AG10803 (cell line): ENCODE measurements at places on chromosomes 3 and 15.

DNA sequence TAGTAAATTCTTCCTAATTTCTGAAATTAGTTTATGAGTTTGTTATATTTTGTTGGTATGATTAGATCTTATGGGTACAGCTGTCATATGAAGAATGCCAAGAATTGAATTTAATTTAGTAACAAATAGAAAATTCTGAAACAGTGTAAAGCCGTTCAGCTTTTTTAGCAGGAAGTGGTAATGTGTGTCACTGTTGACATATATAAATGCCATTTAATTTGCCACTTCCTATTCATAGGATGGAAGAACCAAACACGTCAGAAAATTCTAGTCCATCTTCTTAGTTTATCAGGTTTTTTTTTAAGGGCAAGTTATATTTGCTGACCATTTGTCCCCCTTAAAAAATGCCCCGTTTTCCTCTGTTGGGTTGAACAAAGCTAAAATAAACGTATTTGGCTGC lies 43.0 kb downstream of the RAB8B start:
- no peak for DNase-seq

DNA sequence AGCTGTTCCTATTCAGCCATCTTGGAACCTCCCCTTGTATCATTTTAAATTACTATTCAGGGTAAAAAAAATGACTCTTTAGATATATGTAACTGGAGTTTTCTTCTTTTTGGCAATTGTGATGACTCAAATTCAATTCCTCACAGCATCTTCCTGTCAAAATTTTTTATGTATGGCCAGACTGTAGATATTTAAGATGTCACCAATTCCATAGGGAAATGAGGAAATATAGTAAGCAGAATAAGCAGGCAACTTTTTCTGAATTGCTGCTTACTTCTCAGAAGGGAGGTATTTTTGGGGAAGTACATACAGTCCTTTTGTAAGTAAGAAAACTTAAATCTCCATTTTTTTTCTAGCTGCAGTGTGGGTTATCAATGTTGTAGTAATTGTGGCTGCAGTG lies 28.8 kb downstream of the EAF2 start:
- no peak for DNase-seq

DNA sequence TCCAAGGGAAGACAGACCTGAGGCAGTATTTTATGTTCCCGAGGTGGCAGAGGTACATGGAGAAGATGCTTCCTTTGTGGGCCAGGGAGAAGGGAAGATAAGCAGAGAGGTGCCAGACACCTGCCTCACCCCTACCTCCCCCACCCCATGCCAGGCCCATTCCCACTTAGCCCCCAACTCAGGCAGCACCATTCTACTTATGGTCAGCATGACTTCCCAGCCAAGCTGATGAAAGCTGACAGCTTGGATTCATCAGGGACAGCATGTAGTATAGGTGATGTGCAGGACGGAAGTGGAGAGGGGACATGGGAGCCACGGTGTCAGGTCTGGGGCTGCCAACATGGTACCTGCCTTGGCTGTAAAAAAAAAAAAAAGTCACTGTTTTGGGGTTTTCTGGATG lies 57.5 kb upstream of the CSPG4 start:
- no peak for DNase-seq

DNA sequence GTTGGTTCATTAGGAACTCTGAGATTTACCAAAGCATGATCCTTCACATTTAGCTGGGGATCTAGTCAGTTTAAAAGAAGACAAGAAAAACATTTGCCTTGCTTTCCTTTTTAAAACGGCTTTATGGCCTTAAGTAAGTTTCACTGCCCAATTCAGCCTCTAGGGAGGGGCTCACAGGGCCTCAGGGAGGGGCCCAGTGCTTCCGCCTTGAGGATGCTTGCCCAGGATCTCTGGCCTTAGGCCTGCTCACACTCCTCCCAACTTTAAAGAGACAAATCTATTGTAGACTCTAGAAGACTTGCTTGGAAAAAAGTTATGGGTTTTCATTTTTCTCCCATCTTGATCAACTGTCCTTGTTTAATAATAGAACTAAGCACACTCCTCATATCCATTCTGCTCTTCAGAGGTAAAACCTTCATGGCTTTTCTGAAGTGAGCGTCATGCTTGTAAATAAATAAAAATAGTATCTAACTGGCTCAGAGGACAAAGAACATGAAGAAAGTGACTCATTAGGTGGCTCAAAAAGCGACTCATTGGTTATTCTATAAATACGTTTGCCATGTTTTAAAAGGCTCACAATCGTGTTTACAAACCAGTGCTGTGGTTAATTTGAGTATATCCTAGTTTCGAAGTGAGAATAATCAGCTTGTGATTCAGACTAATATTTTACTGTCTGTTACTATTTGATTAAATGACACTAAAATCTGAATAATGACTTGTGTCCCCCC lies 13.7 kb downstream of the PDHB start:
- DNase-seq, result peak; percentile 51

DNA sequence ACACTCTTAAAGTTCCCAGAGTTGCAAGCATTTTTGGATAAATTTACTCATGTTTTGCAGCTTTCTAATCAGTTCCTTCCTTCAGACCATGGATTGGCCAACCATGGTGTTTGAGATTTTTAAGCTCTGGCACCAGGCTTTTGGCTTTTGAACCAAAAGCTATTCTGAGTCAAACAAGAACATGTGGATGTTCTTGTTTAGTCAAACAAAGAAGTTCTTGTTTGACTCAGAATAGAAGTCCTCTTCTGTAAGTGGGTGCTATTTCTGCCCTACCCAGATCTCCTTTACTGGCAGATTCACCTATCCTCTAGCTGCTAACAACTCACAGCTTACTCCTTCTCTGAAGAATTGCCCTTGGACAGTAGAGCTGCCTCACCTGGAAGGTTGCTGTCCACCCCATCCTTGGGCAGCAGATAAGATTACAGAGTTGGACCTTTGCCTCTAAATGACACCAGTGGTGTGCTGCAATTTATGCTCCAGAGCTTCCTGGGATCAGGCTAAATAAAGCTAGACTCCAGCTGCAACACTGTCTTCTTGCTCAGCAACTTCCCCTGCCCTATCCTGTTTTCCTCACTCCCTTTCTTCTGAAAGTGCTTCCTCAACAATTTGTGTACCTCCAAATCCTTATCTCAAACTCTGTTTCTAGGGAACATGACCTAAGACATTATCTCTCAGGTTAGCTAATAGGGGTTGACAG lies 65.6 kb downstream of the COL6A6 start:
- no peak for DNase-seq

DNA sequence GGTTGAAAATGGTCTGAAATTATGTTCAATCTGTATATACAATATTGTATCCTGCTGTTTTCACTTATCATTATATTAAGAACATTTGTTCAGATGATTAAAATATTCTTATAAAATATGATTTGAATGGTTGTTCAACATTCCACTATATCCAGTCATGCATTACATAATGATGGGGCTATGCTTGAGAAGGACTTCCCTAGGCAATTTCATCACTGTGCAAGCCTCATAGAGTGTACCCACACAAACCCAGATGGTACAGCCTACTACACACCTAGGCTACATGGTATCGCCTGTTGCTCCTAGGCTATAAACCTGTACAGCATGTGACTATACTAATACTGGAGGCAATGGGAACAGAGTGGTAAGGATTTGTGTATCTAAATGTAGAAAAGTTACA lies 30.5 kb downstream of the SLC7A14 start:
- DNase-seq, result peak; percentile 67

DNA sequence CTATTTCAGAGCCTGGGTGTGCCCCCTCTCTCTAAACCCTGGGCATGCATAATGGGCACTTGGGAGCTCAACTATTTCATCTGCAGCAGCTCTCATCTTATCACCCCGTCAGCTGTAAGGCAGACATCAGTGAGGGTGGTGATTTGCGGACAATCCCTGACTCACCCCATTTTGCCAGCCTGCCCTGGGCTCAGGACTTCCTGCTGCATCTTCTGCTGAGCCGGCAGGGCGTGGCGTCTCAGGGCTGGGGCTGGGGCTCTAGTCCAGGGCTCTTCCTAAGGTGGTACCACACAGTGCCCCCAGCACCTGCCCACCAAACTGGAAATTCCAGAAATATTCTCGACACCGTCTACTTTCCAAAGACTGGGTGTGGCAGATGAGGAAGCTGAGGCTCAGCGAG lies 925 bp upstream of the PSTPIP1 start:
- no peak for DNase-seq

GRCh38 chr3:183638101-183638852 lies 2.9 kb downstream of the KLHL24 start:
- no peak for DNase-seq

GRCh38 chr3:187648177-187648576 lies 22.0 kb downstream of the SST start:
- no peak for DNase-seq

DNA sequence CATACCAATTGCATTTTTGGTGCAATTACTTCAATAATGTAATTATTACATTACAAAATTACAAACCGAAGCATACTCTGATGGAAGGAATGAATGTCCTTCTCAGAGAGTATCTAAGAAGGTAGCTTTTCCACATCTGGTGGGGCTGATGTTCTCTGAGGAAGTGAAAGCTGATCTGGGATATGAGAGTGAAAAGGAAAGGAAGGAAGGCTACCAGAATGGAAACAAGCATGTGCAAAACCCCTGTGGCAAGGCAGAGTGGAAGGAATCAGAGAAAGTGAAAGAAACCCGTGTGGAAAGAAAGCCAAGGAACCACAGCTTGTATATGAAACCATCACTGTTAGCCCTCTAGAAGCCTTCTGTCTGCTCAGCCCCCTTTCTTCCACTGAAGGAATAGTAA lies 35.3 kb upstream of the GOLGA8A start:
- no peak for DNase-seq

DNA sequence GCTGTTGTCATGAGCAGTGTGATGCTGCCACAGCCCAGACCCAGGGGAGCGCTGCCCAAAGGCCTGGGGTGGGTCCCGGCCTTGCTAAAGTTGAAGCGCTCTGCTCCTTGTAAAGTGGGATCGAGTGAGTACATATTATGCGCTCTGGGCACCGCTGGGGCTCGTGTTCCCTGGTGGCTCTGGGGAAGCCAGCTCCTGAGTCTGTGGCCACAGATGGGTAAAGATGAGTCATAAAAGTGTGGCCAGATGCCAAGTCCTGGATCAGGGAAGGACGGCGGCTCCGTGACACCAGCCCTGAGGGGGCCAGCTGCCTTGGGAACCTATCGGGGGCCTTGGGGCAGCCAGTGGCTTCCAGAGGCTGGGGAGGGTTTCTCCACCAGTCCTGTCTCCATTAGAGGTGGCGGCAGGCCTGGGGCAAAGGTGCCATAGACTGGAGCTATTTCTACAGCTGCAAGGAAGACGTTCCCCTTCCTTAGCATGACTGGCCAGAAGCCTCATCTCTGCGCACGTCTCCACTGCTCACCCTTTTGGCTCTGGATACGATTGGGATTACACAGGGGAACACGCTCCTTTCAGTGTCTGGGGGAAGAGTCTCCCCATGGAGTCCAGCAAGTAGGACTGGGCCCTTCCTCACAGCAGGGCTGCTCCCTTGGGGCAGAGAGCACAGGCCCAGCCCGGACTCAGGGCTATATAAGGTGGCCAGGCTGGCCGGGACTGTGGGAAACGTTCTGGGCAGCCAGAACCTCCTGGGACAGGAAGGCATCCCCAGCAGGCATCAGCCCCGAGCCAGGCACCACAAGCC lies 1.2 kb upstream of the ITIH4 start:
- DNase-seq, result peak; percentile 74

DNA sequence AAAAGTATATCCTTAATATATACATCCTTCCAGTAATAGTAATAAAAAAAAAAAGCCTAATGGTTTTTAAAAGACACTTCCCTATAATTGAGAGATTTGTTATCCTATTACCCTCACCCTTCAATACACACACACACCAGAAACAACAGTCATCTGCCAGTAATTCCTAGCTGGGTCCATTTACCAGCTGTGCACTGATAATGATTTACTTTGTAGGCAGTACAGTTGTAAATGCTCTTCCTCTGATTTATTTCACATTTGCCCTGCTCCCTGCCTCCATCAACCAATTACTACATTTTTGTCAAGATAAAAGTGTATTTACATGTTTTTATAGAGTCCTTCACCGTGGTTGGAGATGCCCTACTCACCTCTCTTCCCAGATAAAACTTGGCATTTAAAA lies 12.4 kb downstream of the TPM1 start:
- DNase-seq, result no peak

- DNase-seq, result no peak
These were observed 41.8 kb downstream of the MCF2L2 start for GRCh38 chr3:183386651-183387050.

DNA sequence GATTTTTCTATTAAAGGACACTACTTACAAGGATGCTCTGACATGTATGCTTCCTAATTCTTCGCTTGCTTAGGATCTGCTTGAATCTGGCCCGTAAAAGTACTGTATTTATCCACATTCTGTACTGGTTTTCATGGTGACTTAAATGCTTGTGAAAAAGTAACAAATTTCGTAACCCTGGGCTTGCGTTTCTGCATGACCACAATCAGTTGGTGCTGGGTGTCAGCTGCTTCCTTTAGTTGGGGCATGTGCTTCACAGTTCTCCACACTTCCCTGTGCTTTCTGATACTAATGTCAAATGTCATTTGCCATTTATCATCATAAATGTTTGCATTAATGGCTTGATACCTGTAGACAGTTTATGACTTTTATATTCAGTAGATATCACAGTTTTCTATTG lies 218.4 kb upstream of the MLF1 start:
- DNase-seq, result peak; percentile 38

GRCh38 chr3:61578667-61579367 lies 17.4 kb downstream of the PTPRG start:
- DNase-seq, result no peak

GRCh38 chr3:143506190-143506589 lies 342.1 kb downstream of the SLC9A9 start:
- no peak for DNase-seq

GRCh38 chr15:90609242-90610180 lies 79.8 kb downstream of the CRTC3 start:
- DNase-seq, result no peak

- DNase-seq, result no peak
These were observed 1091.9 kb downstream of the NSUN3 start for GRCh38 chr3:95154766-95155165.

GRCh38 chr15:77907824-77908751 lies 169.4 kb downstream of the TBC1D2B start:
- DNase-seq, result peak; percentile 54

- DNase-seq, result no peak
These were observed 76.4 kb downstream of the CGGBP1 start for GRCh38 chr3:87982421-87982820.

DNA sequence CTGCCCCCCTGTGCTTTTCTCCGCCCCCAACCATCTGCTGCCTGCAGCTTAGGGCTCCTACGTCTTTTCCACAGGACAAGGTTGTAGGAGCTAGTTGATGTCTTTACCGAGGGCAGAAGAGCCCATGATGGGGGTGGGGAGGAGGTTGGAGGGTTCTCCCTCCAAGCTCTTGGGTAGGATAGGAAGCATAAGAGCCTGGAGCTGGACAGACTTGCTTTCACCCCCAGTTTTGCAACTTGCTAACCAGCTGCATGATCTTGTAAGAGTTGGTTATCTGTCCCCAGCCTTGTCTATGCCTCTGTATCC lies 856 bp downstream of the ABCF3 start:
- DNase-seq, result no peak

GRCh38 chr15:57920911-57921310 lies 144.6 kb downstream of the ALDH1A2 start:
- DNase-seq, result no peak

- DNase-seq, result peak; percentile 78
These were observed 15.9 kb downstream of the EMC7 start for GRCh38 chr15:34085746-34086145.
